ENCODE measurements at places on chromosomes 6 and 20. TPM values are rescaled to one million over a fixed set of nuclear protein-coding genes. Genes with fewer than 3 reads are reported as not detected.

GRCh38 chr20:46270977-46271744 lies 37.1 kb downstream of the CDH22 start:
- DNase-seq: no peak

GRCh38 chr6:167793421-167793820 lies 33.3 kb upstream of the AFDN start:
- DNase-seq: no peak

The TMEM217 gene
- total RNA-seq: 13.8 TPM

GRCh38 chr6:158086054-158086503 lies 82.0 kb downstream of the SERAC1 start:
- DNase-seq: no peak

GRCh38 chr6:45877970-45878590 lies 137.6 kb downstream of the CLIC5 start:
- no peak for DNase-seq

DNA sequence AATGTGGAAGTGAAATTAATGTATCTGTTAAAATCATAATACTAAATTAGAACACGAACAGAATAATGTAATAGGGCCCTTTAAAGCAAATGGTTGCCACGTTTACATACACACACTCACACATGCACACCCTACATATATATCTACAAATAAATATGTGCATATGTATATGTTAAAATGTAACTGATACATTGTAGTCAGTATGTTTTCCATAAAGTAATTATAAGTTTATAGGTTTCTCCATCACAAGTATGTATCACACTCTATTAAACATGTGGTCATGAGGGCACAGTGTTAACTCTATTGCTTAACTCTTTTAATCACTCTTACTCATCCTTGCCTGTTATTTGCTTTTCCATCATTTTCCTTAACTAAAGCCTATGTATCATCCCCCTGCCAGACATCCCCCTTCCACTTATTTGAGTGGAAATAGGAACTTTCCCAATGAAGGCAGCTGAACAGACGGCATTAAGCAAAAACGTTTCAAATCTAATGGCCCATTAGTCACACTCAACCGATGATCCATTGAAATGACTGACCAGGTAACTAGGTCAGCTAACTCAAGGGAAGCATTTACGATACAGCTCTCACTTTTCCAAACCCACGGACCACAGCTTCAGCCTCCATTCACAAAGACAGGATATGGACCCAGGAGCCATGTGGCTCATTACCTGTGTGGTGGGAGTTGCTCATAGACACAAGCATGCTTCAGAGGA lies 89.3 kb downstream of the HAO1 start:
- DNase-seq: no peak

Data from glomerular endothelial cell (primary cell).